Uterus (tissue), 4 donors: ENCODE measurements at places on chromosomes 3 and 15.
A peak's percentile ranks its signal among the peaks of the same experiment; 100 is the strongest.

GRCh38 chr3:185594073-185594472 is 8.0 kb downstream of the SENP2 start:
- no peak for DNase-seq

DNA sequence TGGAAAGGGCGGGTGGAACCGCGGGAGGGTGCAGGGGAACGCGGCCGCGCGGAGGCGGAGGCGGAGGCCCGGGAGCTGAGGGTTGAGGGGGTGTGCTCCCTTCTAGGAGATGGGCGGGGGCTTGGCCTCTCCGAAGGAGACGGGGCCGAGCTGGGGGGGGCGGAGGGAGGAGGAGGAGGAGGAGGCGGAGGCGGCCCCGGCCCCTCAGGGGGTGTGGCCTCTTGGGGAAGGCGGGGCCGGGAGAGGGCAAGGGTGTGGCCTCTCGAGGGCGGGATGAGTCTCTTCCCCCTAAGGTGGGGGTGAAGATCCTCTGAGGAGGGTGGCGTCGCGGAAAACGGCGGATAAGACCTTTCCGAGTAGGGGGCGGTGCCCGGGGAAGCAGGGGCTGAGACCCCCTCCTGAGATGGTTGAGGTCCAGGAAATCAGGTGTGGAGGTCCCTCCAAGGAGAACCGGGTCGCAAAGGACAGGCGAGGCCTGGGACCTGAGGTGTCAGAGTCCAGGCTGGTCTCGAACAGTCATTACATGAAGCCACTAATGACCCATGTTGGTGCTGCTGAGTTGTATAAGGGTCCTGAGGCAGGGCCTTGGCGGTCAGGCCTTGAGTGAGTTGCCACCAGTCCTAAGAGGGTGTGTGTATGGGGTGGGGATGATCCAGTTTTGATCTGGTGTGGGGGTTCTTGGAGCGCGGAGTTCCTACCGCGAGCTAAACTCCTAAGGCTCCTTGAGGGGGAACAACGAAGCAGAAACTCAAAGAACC is 759 bp downstream of the WDR6 start:
- DNase-seq, result peak; percentile 93

GRCh38 chr3:172550347-172550943 is 27.2 kb upstream of the TNFSF10 start:
- DNase-seq, result no peak

DNA sequence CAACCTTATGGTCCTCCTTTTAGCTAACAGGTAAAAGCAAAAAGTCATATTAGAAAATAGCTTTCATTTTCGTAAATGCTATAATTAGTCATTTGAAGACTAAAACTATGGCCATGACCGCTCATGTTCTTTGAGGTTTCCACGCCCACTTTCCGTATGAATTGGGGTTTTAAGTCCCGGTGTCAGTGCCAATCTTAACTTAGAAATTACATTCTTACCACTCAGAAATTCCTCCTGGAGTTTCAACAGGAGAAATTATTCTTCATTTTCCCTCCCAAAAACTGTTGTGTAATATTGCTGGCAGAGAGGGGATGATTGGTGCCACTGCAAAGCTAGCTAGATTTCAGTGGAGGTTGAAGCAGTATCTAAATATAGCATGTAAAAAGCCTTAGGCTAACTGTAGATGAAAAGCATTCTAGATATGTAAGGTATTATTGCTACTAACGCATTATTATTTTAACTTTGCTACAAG is 71.0 kb upstream of the MDFIC2 start:
- no peak for DNase-seq

DNA sequence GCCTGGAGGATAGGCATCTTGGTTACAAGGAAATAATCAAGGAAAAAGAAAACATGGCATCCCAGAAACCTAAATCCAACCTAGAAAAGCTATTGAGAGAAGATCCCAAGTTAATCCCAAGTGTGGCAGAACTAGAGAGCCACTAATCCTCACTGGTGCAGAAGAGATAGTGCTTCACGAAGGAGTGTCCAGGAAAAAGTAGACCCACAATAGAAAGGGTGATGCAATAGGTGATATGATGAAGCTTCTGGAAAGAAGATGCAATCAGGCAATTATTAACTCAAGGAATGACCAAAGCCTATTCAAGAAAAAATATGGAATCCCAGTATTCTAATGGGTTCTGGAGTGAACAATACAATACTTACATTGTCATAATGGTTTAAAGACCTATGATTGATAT is 95.2 kb downstream of the AQP9 start:
- no peak for DNase-seq

GRCh38 chr3:98038876-98039275 is 3.8 kb upstream of the GABRR3 start:
- DNase-seq, result no peak

DNA sequence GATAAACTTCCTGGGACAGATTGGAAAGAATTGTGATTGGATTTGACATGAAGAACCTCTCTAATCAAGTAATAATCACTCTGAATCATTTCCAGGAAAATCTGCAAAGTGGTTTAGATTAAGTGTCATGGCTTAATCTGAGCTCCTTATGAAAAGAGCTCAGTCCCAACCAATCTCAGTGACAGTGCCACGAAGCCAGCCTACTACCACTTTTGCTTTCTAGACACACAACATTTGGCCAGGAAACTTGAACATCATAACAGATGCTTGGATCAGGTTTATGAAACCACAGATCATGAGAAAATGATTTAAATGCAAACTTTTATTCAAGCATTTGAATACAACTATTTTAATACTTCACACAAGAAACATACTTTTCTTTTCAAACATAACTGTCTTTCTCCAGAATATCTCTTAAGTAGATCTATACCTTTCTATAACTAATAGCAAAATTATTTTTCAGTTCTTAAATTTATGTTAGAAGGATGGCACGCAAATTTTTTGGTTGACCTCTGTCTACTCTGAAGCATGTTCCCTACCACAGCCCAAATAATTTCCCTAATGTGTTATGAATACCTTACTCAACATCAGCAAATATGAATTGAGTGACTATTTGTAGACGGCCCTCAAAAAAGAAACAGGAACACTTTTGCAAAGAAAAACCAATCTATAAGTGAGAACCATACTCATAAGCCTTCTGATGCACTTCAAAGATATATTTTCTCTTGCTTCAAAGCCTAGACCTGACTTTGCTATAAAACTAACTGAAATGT is 495.0 kb upstream of the ZNF385D start:
- DNase-seq, result no peak

DNA sequence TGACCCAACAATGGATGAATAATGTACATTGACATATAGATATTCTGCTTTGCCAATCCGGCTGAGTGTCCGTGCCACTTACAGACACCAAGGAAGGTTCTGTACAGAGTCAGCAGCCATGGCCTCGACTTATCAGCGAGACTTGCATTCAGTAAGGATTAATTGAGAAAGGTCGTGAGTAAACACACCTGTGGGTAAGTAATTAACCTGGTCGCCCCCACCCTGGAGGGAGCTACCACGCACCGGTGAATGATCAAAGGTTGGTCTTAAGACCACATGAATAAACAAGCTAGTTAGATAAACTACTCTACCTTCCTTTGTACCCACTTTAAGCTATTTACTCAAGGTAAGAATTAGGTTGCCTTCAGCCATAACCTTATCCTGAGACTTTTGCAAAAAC is 66.5 kb upstream of the MFGE8 start:
- DNase-seq, result no peak

GRCh38 chr3:133896002-133896761 is 500 bp upstream of the RAB6B start:
- no peak for DNase-seq

- DNase-seq, result no peak
Measured at GRCh38 chr3:27945229-27945628, 223.1 kb upstream of the EOMES start.

GRCh38 chr3:169772305-169772896 is 795 bp upstream of the MYNN start:
- DNase-seq, result peak; percentile 76

GRCh38 chr3:9146367-9147071 is 102.9 kb downstream of the SRGAP3 start:
- DNase-seq, result no peak

GRCh38 chr3:183953471-183954070 is 64.1 kb downstream of the ABCC5 start:
- no peak for DNase-seq

GRCh38 chr15:70507772-70508371 is 255.5 kb downstream of the UACA start:
- no peak for DNase-seq

GRCh38 chr3:49378249-49378895 is 20.2 kb upstream of the GPX1 start:
- DNase-seq, result peak; percentile 29

DNA sequence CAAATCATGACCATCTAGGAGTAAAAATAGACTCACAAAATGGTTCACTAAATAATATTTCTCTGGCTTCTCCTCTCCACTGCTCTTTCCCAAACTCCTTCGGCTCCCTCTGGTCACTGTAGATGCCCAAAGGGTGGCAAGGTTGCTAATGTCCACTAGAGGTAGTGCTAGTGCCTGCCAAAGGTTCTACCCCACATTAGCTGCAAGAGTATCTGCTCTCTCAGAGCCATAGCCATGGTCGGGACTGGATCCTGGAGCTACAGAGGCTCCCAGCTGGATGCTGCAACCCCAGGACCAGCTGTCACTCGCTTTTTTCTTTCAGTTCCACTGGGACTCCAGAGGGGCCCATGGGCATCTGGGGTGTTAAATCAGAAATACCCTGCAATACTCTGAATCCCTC is 8.5 kb downstream of the HTR3D start:
- no peak for DNase-seq

- no peak for DNase-seq
Measured at GRCh38 chr3:8985876-8986275, 22.6 kb upstream of the RAD18 start.

DNA sequence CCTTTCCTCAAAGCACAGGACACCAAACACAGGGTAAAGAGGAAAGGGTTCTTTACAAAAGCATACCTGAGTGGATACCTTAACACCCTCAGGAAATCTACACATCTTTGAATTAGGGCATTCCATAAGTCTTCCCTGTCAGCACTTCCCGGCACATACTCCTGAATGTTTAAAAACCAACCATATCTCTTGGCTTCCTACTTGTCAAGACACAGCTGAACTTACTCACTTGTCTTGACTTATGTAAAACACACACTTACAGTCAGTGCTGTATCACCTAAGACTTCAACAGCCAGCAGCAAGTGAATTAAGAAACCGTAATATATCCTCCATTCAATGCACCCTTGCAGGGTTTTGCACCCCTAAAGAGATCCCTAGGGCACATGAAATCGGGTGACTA is 17.5 kb downstream of the IL1RAP start:
- no peak for DNase-seq

DNA sequence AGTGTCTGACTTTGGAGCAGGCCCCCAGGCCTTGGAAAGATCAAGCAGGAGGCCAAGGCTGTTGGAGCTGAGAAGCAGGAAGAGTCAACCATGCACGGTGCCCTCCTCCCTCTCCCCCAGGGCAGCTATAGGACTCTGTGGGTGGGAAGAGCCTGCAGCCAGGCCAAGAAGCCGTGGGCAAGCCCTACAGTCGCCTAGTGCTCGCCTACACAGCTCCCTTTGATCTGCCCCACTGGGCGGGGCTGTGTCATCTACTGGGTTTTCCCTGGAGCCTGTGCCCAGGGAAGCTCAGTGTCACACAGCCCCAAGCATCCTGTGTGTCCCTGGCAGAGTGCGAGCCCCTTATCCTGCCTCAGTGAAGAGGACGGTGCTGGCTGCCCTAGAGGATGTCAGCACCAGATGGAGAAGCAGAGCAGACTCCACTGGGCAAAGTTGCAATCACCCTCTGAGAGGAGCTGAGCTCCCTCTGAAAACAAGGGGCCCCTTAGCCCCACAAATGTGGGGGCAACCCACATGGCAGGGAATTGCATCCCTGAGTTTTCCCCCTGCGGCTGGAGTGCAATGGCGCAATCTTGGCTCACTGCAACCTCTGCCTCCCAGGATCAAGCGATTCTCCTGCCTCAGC is 72.2 kb downstream of the KLF13 start:
- DNase-seq, result no peak

DNA sequence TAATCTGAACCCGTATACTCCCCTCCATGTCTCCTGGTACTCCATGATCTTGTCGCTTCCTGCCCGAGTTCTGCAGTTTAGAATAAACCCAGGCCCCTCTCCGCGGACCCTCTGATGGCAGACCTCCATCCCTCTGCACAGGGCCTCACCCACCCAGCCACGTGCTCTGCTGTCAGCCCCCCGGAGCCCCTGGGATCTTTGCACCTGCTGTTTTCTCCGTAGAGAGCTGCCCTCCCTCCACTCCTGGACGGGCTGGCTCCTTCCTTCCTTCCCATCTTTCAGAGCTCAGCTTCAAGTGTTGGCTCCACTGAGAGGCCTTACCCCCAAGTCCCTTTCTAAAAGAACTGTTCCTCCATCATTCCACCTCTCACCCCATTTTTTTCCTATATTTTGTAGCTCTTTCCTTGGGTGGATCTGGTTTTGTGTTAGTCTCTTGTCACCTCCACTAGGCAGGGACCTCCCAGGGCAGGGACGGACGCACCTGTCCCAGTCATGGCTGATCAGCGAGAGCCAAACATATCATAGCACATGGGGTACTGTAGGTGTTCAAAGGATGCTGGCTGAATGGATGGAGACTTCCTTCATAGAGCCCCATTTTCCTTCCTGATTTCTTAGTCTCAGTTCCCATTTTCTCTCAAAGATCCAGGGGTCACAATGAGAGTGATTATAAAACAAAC is 106.6 kb downstream of the VGLL4 start:
- no peak for DNase-seq

GRCh38 chr3:69767571-69767970 is 28.3 kb downstream of the MITF start:
- peak; percentile 66 for DNase-seq

DNA sequence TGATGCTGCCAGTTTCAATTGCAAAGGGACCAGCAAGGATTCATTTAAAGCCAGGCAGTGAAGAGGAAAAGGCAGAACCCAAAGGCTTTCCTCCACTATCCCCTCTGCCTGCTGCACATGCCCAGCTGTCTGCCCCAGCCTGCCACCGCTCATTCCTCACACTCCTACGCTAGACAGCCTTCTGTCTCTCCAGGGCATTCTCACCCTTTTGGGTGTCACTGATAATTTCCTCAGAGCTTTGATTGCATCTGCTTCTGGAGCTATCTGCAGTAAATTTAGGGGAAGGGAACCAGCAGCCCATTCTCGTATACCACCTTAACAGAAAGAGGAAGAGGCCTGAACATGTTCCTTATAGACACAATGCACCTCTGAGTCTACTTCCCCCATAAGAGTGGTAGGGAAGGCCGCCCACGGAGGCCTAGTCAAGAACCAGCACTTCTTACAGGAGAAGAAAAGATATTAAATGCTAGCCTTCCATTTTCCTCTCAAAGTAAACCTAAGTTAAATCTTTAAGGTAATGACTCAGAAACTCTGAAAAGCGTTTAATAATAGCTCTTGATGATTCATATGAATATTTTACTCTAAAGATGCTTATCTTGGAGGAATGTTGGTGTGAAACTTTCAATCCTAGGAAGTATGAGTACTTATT is 20.9 kb downstream of the NUDT16 start:
- no peak for DNase-seq

GRCh38 chr15:92809880-92810361 is 90.2 kb upstream of the CHD2 start:
- no peak for DNase-seq

GRCh38 chr3:191169566-191169965 is 29.5 kb upstream of the OSTN start:
- no peak for DNase-seq

GRCh38 chr15:82531496-82532382 is 8.5 kb downstream of the RPS17 start:
- no peak for DNase-seq
